Smooth muscle cell of trachea (primary cell): ENCODE measurements at places on chromosomes 6 and 20. TPM values are rescaled to one million over a fixed set of nuclear protein-coding genes. Genes with fewer than 3 reads are reported as not detected.

The ZNF165 gene
- total RNA-seq: 0.29 and 0.33 TPM in 2 replicates

The KIAA0408 gene
- total RNA-seq: 1.8 and 3.8 TPM in 2 replicates

The CLPSL2 gene
- total RNA-seq: not detected in 2 replicates

The CFAP61 gene
- total RNA-seq: 0.17 TPM in 1 of 2 replicates, not detected in the other

The TFAP2C gene
- total RNA-seq: not detected in 2 replicates
